ENCODE measurements at places on chromosomes 16 and 17.

DNA sequence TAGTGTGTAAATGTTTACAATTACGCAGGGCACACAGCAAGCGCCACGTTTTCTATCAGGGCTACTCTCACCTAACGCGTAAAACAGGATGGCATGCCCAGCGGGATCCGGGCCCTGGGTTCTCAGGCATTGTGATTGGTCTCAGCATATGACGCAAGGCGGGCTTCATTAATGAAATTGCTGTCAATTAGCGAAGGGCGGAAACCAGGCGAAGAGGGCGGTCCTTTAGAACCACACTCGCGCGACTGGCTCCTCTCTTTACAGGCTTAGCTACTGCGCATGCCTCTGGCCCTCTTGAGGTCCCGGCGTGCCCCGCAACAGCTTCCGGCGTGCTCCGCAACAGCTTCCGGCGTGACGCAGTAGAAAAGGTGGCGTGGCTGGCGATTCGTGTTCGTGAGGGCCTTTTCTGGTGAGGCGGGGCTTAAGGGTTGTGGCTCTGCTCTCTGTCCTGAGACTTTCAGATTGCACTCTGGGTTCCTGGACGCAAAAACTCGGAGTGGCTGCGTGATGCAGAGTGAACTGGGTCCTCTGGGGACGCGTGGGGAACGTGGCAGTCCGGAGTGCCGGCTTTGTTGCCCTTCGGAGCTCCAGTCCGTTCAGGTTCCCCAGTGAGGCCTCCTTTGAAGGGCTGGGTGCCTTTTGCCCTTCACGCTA is 9.2 kb downstream of the OR2C1 start:
- no peak for DNase-seq

DNA sequence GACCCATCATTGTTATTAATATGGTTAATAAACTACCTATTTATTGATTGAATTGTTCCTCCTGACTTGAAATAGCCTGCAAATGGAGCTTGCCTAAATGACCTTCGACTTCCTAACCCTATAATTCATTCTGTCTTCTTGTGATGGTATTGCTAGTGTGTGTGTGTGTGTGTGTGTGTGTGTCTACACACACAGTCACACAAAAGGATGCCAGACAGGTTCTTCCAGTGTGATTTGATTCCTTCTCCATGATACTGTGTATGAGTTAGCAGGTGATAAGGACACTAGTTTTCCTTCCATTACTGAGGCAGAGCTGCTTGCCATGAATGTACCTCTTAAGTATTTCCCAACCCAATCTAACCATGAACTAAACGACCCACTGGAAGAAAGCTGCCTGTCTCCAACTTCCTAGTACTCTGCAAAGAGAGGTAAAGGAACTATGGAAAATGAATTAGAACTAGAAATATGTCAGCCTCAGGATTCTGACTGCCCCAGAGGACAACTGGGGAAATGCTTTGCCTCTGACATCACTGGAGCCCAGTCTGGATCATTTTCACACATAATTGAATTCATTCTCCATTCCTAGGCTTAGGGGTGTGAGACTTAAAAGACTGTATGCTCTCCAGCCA is 3.5 kb upstream of the CDC6 start:
- DNase-seq = peak; percentile 1

DNA sequence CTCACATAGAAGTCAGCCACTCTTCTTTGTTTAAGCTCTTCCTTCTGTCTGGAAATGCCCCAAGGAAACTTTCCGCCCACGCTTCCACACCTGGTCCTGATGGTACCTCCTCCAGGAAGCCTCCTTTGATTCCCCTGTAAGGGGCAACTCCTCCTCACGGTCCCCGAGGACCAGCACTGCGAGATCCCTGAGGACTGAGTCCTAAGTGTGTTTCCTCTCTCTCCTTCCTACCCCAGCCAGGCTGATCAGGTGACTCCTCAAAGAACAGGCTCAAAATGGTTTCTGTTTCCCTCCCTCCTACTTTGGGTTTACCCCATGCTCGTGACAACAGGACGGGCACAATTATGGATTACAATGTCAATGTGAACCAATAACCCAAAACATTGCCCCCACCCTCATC is 63.0 kb upstream of the MED9 start:
- no peak for DNase-seq

DNA sequence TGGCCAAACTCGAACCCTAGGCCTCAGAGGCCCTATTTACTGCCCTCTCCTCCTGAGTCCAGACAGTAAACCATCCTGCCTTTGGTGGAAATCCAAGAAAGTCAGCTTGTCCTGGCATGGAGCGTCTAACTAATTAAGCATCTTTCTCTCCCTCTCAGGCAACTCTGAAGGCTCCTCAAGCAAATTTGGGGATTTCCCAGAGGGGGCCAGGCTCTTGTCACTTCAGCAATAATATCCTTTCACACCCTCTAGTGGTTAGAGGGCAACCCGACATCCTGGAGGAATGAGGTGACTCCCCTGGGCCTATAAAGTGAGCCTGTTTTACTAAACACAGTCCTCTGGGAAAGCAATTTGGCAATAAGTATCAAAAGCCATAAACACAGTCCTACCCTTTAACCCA is 60.4 kb downstream of the NOG start:
- DNase-seq = no peak

DNA sequence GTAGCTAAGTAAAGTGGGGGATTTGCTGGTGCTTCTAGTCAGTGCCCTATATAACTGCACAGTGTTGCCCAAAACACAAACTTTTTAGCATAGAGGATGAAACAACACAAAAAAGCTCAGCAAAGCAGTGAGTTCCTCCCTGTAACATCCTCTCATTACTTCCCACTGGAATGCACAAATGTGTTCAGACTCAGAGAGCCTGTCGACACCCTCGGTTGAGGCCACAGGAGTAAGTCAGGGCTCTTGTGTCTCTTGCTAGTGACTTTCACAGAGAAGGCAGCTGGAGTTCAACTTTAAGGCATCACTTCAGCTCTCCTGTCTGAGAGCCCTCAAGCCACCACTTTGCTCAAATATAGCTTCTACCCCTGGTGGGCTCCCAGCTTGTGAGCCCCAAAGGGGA is 107.2 kb upstream of the NETO2 start:
- DNase-seq = no peak

Data from NCI-H748 treated with DMSO at 0.1 percent for 48 hours (cell line).